ENCODE measurements at places on chromosomes 6 and 20.

- no peak for DNase-seq
Measured at GRCh38 chr6:41650120-41650519, 11.9 kb downstream of the MDFI start.

GRCh38 chr20:19549896-19550295, 208.2 kb upstream of the RIN2 start:
- DNase-seq: no peak

DNA sequence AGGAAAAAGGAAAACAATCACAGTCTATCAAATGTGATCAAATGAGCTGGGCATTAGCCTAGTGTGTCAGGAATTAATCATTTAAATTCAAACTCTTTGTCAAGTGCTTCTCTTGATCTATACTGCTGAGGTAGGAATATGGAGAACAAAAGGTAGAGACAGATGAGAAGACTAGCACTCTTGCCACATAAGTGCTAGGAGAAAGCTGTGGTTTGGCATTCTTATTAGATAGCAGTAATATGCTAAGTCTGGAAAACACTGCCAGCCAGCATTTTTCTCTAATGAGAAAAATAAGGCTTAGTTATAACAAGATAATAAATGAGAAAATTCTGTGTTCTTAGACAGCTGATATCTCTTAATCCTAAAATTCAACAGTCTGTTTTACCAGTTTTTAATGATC, 38.9 kb downstream of the ORC3 start:
- no peak for DNase-seq

DNA sequence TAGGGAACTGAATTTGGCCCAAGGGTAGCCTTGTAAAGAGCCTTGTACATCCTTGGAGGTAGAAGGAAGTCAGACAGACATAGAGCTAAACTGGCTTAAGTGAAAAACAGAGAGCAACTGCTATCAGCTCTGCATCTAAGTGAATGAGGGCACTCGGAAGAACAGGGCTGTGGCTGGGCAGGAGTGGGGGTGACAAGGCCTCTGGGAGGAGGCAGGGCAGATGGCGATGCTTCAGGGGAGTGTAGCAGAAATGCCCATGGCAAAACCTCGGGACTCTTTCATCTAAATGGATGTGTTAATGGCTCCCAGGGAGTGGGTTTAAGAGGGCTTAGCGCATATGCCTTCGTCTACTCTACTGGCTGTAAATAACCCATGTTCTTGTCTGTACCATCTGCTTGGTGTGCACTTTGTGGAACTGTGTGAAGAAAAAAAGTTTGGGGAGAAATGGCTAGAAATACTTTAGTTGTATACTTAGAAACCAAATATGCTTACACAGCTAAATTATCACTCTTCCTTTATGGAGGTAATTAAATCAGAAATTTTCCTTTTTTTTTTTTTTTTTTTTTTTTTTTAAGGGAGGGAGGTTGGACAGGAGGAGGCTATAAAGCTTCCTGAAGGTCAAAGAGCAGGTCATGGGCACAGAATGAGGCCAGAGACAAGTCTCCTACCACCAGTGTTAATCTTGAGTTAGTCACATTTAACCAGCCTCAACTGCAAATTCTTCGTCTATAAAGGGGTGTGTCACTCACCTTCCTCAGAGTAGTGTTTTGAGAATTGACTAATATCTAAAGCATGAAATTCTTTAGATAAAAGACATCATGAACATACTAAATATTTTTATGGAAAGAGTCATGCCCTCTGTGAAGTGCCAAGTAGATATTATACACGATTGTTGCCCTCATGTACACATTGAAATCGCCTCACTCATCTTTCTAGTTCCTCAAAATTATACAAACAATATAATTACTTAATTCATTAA, 60.9 kb downstream of the FYN start:
- DNase-seq: no peak

GRCh38 chr6:19753826-19754225, 83.3 kb upstream of the ID4 start:
- no peak for DNase-seq

- no peak for DNase-seq
Measured at GRCh38 chr6:144599615-144600014, 314.5 kb downstream of the UTRN start.

Measured in H7 (cell line).